Testis (tissue), 5 donors: ENCODE measurements at places on chromosomes 2 and 18. TPM values are rescaled to one million over a fixed set of nuclear protein-coding genes. Genes with fewer than 3 reads are reported as not detected.

DNA sequence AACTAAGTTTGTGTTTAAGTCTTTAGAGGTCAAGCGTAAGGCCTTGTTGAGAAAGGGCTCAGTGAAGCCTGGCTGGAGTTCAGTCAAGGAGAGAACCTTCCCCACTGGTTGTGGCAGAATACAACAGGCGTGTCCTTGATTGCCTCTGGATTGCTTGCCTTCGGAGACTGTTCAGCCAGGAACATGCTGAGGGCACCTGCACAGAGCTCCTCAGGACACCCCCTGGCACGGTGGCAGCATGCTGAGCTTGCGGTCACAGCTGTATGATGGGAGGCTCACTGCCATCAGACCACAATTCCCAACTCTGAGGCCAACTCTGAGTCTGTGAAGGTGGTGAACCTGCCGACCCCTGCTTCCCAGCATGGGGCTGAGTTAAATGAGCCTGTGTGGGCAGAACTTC lies 130.0 kb downstream of the LPIN1 start:
- H3K4me3 ChIP-seq, result no peak overlapping the region
- H3K4me1 ChIP-seq, result no peaks in the 10 kb centered on the region
- no peaks in the 10 kb centered on the region for H3K27me3 ChIP-seq
- DNase-seq, result no peak

DNA sequence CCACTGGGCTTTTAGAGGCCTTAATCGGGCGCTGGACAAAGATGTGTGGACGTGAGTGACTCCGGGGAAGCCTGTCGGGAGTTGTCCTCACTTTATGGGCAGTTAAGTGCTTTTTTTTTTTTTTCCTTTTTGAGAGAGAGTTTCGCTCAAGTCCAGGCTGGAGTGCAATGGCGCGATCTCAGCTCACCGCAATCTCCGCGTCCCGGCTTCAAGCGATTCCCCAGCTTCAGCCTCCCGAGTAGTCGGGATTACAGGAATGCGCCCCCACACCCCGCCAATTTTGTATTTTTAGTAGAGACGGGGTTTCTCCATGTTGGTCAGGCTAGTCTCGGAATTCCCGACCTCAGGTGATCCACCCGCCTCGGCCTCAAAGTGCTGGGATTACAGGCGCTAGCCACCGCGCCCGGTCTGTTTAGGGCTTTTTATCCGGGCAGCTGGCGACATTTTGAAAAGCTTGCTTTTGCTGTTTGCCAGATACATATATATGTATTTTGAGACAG lies 1.5 kb downstream of the MSH6 start:
- no peaks in the 10 kb centered on the region for H3K36me3 ChIP-seq
- peak overlapping the region; percentile 89 for H3K4me3 ChIP-seq
- H3K27me3 ChIP-seq, result no peaks in the 10 kb centered on the region
- H3K4me1 ChIP-seq, result peaks cover 23% of the 10 kb centered on the region
- H3K27ac ChIP-seq, result peak overlapping the region; percentile 92
- DNase-seq, result peak; percentile 39

DNA sequence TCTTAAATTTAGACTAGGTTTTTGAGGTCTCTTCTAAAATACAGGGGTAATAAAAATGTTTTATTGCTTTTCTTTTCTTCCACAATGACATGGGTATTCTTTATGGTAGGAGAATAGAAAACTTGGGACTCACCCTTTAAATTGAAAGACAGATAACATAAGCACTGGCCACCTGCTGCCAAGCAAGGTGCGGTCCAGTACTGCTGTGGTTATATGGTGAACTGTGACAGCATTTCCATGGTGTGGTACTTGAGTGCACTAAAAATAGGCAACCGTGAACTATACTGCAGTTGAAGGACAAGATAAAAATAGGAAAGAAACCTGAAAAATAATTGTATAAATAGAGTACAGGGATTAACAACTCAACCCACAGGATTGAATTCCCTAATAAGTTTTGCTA lies 54.4 kb upstream of the GRB14 start:
- H3K4me1 ChIP-seq, result no peaks in the 10 kb centered on the region
- no peak for DNase-seq
- H3K36me3 ChIP-seq, result no peaks in the 10 kb centered on the region
- no peaks in the 10 kb centered on the region for H3K27me3 ChIP-seq

DNA sequence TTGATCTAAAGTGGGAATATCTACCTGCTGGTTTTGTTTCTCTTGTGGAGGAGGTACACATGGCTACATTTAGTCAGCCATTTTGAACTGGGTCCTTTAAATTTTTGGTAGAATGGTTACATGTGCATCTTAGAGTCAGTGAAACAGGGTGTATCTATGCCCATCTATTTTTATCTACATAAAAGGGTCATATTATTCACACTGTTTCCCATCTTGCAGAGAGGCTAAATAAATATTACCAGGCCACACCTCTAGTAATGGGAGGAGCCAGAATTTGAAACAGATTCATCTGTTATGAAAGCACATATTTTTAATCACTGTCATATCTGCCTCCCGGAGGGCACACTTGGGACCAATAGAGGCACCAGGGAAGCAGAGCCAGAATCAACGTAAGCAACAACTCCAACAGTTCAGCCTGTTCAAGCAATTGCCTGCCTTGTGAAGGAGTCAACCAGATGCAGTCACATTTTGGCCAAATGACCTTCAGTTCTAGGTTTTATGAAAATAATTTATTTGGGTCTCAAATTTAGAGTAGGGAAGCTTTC lies 376.8 kb downstream of the TSN start:
- no peaks in the 10 kb centered on the region for H3K36me3 ChIP-seq
- no peaks in the 10 kb centered on the region for H3K4me1 ChIP-seq
- no peak for DNase-seq
- no peak overlapping the region for H3K4me3 ChIP-seq
- no peaks in the 10 kb centered on the region for H3K27me3 ChIP-seq

DNA sequence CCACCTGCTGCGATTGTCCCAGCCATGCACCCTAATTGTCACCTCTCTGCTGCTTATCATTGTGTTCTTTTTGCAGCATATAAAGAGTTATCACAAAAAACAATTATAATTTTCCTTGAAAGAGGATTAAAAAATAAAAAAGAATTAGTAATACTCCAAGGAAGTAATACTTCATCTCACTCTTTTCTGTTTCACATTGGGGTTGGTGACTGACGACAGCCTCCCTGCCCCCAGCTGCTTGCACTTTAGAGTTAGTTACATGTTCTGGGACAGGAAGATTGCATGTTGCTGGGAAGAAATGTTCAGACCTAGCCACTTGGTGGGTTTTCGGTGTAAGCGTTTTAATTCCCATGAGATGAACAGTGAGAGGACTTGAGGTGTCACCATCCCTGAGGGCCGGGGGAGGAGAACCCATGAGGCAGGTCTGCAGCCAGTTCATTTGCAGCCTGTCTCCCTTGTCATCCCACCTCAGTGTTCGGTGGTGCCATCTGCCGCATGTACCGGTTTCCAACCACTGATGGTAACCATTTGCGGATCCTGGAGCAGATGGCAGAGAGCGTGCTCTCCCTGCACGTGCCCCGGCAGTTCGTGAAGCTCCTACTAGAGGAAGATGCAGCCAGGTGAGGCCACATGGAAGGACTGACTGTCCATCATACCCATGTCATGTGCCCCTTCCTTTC lies 69.1 kb downstream of the COA5 start:
- no peaks in the 10 kb centered on the region for H3K4me1 ChIP-seq
- no peaks in the 10 kb centered on the region for H3K36me3 ChIP-seq
- H3K27me3 ChIP-seq, result no peaks in the 10 kb centered on the region
- H3K27ac ChIP-seq, result no peak overlapping the region

DNA sequence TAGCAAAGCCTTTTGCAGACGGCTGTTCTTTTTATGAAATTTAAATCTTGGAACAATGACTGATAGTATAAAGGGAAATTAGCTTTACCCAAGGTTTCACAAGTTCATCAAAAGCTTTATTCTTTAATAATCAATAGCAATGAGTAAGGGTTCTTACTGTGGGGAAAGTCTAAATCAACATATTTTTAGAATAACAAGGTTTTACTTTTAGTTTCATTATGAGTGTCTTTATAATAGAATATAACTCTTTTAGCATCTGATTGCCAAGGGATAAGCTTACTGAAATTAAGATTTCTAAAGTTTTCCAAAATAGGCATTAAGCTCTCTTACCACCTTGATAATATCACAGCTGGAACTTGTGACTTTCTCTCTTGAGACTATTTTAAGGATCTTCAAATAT lies 1489.7 kb downstream of the LRP1B start:
- no peaks in the 10 kb centered on the region for H3K27me3 ChIP-seq
- DNase-seq, result no peak
- H3K27ac ChIP-seq, result no peak overlapping the region

- H3K27ac ChIP-seq, result no peak overlapping the region
- H3K4me1 ChIP-seq, result no peaks in the 10 kb centered on the region
- no peaks in the 10 kb centered on the region for H3K36me3 ChIP-seq
- no peak for DNase-seq
Measured at GRCh38 chr18:12891561-12891960, 7.5 kb upstream of the PTPN2 start.

- no peak overlapping the region for H3K27ac ChIP-seq
- no peaks in the 10 kb centered on the region for H3K4me1 ChIP-seq
- no peak overlapping the region for H3K4me3 ChIP-seq
Measured at GRCh38 chr18:59056706-59057492, 82.8 kb upstream of the SEC11C start.

DNA sequence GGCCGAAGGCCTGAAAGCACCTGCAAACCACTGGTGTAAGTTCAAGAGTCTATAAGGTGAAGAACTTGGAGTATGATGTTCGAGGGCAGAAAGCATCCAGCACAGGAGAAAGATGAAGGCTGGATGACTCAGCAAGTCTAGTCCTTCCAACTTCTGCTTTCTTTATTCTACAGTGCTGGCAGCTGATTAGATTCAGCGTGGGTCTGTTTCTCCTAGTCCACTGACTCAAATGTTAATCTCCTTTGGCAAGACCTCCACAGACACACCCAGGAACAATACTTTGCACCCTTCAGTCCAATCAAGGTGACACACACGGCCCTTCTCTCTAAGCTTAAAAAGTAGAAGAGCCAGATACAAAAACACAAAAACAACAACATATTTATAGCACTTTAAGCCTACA lies 43.4 kb downstream of the NMS start:
- H3K4me3 ChIP-seq, result no peak overlapping the region
- no peaks in the 10 kb centered on the region for H3K4me1 ChIP-seq
- no peaks in the 10 kb centered on the region for H3K27me3 ChIP-seq
- no peak overlapping the region for H3K27ac ChIP-seq
- no peaks in the 10 kb centered on the region for H3K36me3 ChIP-seq
- no peak for DNase-seq

- no peaks in the 10 kb centered on the region for H3K27me3 ChIP-seq
- H3K4me3 ChIP-seq, result no peak overlapping the region
- H3K27ac ChIP-seq, result no peak overlapping the region
- peaks cover 6% of the 10 kb centered on the region for H3K4me1 ChIP-seq
- H3K36me3 ChIP-seq, result no peaks in the 10 kb centered on the region
Measured at GRCh38 chr2:84964406-84965191, 6.4 kb upstream of the KCMF1 start.

- H3K27ac ChIP-seq, result no peak overlapping the region
- no peak overlapping the region for H3K4me3 ChIP-seq
- no peaks in the 10 kb centered on the region for H3K36me3 ChIP-seq
- no peaks in the 10 kb centered on the region for H3K27me3 ChIP-seq
- no peak for DNase-seq
Measured at GRCh38 chr2:12106440-12107080, 360.1 kb downstream of the LPIN1 start.

DNA sequence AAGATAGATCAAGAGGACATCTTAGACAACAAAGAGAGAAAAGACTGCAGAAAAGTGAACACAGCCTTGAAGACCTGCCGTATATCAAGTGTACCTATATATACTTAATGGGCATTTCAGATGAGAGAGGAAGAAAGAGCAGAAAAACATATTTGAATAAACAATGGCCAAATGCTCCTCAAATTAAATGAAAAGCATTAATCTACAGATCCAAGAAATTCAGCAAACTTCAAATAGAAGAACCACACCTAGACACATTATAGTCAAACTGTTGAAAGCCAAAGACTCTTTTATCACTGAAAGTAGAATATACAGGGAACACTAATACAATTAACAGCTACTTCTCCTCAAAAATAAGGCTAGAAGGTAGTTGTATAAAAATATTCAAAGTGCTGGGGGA lies 18.7 kb upstream of the TTL start:
- H3K36me3 ChIP-seq, result no peaks in the 10 kb centered on the region
- H3K27me3 ChIP-seq, result no peaks in the 10 kb centered on the region
- no peak for DNase-seq
- H3K4me1 ChIP-seq, result no peaks in the 10 kb centered on the region

GRCh38 chr2:146777181-146777580 lies 1067.6 kb upstream of the ACVR2A start:
- H3K27ac ChIP-seq, result no peak overlapping the region
- H3K4me1 ChIP-seq, result no peaks in the 10 kb centered on the region
- H3K36me3 ChIP-seq, result no peaks in the 10 kb centered on the region
- no peak for DNase-seq
- H3K27me3 ChIP-seq, result no peaks in the 10 kb centered on the region

Gene ITPRIPL1
- 14.0 TPM for total RNA-seq

Gene AGXT
- not detected for total RNA-seq

Gene PCARE
- 0.06 TPM for total RNA-seq

Gene KRTCAP3
- 6.8 TPM for total RNA-seq

Gene MOB4
- 10.7 TPM for total RNA-seq
